NCI-H2227 treated with DMSO at 0.1 percent for 48 hours (cell line): ENCODE measurements at places on chromosomes 11 and 22.

- DNase-seq: no peak
Observed at GRCh38 chr22:31956360-31956759, 12.0 kb downstream of the YWHAH start.

DNA sequence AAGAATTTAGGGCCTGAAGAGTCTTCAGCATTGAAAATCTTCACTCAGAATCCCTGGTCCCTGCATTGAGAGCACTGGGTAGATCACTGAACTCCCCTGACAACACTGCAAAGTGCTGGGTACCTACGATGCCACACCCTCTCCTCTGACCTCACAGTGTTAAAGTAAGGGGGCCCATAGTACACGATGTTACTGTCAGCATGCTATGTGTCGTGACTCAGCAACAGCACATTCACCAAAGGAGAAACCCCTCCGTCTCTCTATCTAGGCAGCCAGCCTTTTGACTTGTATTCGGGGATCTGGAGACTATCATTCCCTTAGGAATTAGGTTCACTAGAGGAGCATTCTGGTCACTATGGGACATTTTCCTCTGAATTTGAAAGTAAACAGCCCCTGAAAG lies 67.4 kb upstream of the PITPNB start:
- DNase-seq: no peak

- DNase-seq: no peak
Observed at GRCh38 chr22:20469110-20469868, 26.3 kb downstream of the KLHL22 start.

DNA sequence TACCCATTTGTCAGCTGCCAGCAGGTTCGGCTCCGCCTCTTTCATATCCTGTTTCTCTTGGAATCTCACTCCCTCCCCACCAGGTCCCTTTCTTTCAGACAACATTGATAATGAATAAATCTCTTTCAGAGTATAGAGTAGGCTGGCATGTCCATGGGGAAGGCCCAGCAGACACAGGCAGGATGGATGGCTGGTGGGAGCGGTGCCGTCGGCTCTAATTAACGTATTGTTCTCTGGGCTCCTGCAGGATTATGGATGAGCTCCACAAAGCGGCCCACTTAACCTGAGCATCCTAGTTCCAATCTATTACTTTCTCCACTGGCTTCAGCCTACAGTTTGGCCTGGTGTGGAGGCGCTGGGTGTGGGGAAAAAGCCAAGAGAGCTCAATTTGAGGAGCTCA lies 588.0 kb downstream of the BUD13 start:
- no peak for DNase-seq

- no peak for DNase-seq
Observed at GRCh38 chr11:88345408-88345807, 7.9 kb upstream of the CTSC start.

GRCh38 chr22:40285513-40285912 lies 60.8 kb upstream of the ADSL start:
- DNase-seq: no peak

DNA sequence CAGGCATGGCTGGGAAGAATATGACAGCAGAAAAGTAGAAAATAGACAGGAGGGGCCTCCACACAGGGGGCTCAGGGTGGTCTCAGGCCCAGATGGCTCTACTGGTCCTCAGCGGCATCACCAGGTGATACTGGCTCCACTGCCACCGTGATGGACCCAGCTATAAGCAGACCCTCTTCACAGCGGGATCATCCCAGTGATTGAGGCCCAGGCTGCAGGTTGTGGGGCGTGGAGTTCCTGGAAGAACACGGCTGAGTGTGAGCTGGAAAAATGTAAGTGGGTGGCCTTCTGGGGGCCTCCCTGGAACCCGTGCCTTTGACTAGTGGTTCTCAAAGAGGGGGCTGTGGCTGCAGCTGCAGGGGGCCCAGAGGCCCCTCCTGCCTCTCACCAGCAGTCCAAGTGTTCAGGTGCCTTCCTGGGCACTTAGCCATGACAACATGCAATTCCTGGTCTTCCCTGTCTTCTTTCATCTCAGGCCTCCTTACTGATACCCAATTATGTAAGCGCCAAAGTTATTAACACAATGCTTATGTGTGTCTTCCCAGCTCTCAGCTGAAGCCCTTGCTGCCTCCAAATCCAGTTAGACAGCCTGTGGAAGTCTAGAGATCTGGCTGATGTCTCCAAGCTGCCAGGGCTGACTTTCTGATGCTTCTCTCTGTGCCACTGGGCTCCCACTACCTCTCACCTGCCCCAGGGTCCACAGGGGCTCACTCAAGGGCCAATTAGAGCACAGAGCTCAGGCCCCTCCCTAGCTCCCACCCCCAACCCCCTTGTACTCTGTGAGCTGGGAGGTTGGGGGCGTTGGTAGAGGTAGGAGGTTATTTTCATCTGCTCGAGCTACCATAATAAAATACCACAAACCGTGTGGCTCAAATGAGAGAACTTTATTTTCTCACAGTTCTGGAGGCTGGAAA lies 110.1 kb upstream of the LMO1 start:
- no peak for DNase-seq

- DNase-seq: no peak
Observed at GRCh38 chr11:8100605-8101004, 19.6 kb downstream of the TUB start.
